ENCODE measurements at places on chromosomes 2 and 18.

DNA sequence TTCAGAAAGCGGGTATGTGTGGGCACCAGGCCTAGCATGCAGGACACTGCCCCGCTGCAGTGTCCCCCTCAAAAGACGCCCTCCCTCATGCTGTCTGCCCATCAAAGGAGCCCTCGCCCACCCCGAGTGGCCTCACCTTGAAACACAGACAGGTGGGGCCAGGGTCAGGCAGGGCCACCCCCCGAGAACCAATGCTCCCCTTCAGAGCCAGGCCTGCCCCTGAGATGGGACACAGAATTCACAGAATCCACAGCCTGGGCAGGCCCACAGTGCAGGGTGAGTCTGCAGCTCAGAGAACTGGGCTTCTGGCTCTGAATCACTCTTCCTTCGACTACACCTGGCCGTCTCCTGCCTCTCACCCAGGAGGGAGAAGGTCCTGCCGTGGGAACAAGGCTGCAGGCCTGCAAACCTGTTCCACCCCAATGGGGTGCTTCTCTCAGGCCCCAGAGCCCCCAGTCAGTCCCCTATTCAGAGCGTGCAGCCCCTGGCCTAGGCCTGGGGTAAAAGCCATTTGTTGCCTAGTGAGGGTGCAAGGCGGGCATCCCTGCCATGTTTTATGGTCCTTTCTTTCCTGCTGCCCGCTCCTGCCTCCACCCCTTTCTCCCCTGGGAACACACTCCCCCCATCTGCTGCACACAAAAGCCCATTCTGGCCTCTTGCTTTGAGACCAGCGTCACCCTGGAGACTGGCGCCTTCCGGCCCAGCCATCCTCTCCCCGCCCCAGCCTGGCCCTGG, 11.3 kb upstream of the ARHGEF4 start:
- DNase-seq = no peak

- DNase-seq = no peak
Measured at GRCh38 chr2:42865884-42866881, 73.8 kb upstream of the HAAO start.

- DNase-seq = no peak
Measured at GRCh38 chr2:9991221-9991620, 39.7 kb downstream of the GRHL1 start.

- no peak for DNase-seq
Measured at GRCh38 chr2:151403914-151404313, 5.8 kb upstream of the RIF1 start.

GRCh38 chr2:133360190-133360589, 208.1 kb downstream of the NCKAP5 start:
- no peak for DNase-seq

DNA sequence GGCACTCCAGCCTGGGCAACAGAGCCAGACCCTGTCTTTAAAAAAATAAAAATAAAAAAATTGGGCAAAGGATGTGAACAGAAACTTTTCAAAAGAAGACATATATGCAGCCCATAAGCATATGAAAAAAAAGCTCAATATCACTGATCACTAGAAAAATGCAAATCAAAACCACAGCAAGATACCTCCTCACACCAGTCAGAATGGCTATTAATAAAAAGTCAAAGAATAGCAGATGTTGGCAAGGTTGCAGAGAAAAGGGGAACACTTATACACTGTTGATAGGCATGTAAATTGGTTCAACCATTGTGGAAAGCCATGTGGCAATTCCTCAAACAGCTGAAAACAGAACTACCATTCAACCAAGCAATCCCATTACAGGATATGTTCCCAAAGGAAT, 204.1 kb upstream of the SRD5A2 start:
- no peak for DNase-seq

DNA sequence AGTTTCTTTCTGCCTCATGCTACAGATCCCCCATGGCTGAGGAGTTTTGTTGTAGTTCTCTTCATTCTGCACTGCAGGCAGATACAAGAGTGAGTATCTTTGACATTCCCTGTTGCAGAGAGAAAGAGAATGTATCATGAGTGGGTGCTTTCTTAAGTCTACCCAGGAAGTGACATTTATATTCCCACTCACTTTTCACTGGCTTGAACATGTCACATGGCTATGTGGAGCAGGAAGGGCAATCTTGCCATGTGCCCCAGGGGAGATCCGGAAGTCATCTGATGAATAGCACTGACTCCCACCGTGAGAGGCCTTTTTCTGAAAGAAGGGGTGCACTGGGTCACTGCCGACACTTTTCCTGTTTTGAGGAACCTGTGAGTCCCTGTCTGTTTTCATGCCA, 66.4 kb upstream of the BOD1L2 start:
- DNase-seq = no peak

DNA sequence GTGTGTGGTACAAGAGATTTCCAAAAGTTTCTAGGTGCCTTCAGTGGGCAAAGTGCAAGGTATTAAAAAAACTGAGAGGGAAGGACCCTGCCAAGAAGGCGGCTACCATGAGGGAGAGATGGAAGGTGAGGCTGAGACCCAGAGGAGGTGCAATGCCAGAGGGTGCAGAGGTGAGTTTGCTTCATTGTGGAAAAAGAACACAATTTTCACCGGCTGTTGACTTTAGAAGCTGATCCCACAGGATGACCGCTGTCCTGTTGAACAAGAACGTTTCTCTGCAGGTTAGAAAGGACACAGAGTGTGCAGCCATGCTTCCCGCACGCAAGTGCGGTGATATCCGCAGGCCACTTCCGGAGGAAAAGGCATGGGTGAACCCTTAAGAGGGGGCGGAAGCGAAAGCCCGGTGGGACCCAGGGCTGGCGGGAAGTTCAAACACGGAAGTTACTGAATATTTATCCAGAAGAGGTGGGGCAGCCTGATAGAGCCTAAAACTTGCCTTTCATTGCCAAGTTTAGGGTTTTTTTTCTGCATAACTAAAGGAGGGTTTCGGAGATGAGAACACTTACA, 16.6 kb downstream of the SP110 start:
- no peak for DNase-seq

GRCh38 chr2:158823486-158824237, 28.5 kb downstream of the DAPL1 start:
- DNase-seq = no peak

Measured in esophagus squamous epithelium (tissue), 5 donors.